ENCODE measurements at places on chromosomes 7 and 10. TPM values are rescaled to one million over a fixed set of nuclear protein-coding genes. Genes with fewer than 3 reads are reported as not detected.

GRCh38 chr7:150363872-150364271 is 4.8 kb upstream of the REPIN1 start:
- no peak for DNase-seq
- no peaks in the 10 kb centered on the region for H3K36me3 ChIP-seq
- no peak overlapping the region for H3K4me3 ChIP-seq
- peak overlapping the region; percentile 22 for H3K27ac ChIP-seq

- DNase-seq, result no peak
- H3K27ac ChIP-seq, result no peak overlapping the region
- peaks cover 4% of the 10 kb centered on the region for H3K27me3 ChIP-seq
- H3K36me3 ChIP-seq, result no peaks in the 10 kb centered on the region
- H3K4me1 ChIP-seq, result no peaks in the 10 kb centered on the region
Observed at GRCh38 chr7:124752310-124752709, 13.3 kb downstream of the GPR37 start.

DNA sequence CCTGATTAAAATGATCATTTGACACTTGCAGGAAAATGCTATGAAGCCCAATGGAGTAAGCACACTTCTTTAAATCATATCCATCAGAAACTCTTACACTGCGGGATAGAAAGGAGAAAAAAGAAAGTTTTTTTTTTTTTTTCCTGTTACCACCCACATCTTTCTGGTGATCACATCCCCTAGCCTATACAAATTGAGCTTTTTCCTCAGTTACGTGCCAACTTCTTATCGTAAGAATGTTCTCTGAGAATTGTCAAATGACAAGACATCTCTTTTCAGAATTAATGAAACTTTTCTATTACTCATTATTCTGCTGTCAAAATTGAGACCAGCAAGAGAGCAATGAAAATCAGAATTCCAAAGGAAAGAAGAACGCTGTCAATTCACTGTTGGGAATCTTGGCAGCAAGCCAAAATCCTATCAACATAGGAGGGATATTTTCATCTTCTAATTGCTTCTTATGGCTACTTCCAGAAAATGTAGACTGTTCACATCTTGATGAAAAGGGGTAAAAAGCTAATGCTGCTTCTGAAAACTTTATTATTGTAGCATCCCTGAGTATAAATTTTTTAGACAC is 179.5 kb downstream of the ADAM12 start:
- no peaks in the 10 kb centered on the region for H3K36me3 ChIP-seq
- no peak overlapping the region for H3K27ac ChIP-seq
- DNase-seq, result no peak
- H3K4me1 ChIP-seq, result no peaks in the 10 kb centered on the region
- H3K4me3 ChIP-seq, result no peak overlapping the region
- no peaks in the 10 kb centered on the region for H3K27me3 ChIP-seq

- no peaks in the 10 kb centered on the region for H3K36me3 ChIP-seq
- H3K27ac ChIP-seq, result no peak overlapping the region
- DNase-seq, result no peak
- no peaks in the 10 kb centered on the region for H3K4me1 ChIP-seq
- H3K4me3 ChIP-seq, result no peak overlapping the region
- H3K27me3 ChIP-seq, result no peaks in the 10 kb centered on the region
Observed at GRCh38 chr10:35691522-35692236, 49.6 kb upstream of the FZD8 start.

- H3K4me1 ChIP-seq, result no peaks in the 10 kb centered on the region
- no peak overlapping the region for H3K27ac ChIP-seq
- peaks cover 10% of the 10 kb centered on the region for H3K27me3 ChIP-seq
- no peak overlapping the region for H3K4me3 ChIP-seq
Observed at GRCh38 chr7:69610374-69611084, 12.3 kb downstream of the AUTS2 start.

GRCh38 chr7:36144189-36144588 is 8.9 kb upstream of the EEPD1 start:
- no peaks in the 10 kb centered on the region for H3K36me3 ChIP-seq
- no peak overlapping the region for H3K4me3 ChIP-seq
- no peak for DNase-seq
- no peaks in the 10 kb centered on the region for H3K4me1 ChIP-seq
- H3K27me3 ChIP-seq, result peaks cover 23% of the 10 kb centered on the region
- no peak overlapping the region for H3K27ac ChIP-seq

- H3K27ac ChIP-seq, result no peak overlapping the region
- no peaks in the 10 kb centered on the region for H3K4me1 ChIP-seq
- no peak overlapping the region for H3K4me3 ChIP-seq
- no peaks in the 10 kb centered on the region for H3K36me3 ChIP-seq
- no peak for DNase-seq
- H3K27me3 ChIP-seq, result no peaks in the 10 kb centered on the region
Observed at GRCh38 chr7:52635021-52635420, 400.4 kb upstream of the POM121L12 start.

GRCh38 chr7:111825046-111825445 is 262.8 kb upstream of the IMMP2L start:
- no peaks in the 10 kb centered on the region for H3K27me3 ChIP-seq
- H3K27ac ChIP-seq, result no peak overlapping the region
- no peaks in the 10 kb centered on the region for H3K4me1 ChIP-seq

DNA sequence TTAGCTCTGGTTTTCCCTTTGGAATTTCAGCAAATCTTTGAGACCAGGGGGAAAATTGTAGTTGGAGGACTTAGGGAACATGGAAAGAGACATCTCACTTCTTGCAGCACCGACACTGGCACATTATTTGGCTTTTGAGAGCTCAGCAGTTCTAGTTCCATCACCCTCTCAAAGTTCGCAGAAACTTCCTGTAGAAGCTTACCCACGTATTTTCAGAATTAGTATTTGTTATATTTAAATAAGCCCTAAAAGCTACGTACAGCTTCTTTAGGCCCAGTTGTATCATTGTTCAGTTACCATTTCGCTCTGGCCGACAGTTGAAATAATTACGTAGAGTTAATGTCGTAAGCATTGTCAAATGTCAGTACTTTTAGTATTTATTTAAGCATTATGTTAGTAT is 13.4 kb downstream of the CEP55 start:
- H3K4me1 ChIP-seq, result peaks cover 24% of the 10 kb centered on the region
- H3K27me3 ChIP-seq, result no peaks in the 10 kb centered on the region
- DNase-seq, result no peak
- H3K4me3 ChIP-seq, result no peak overlapping the region
- peaks cover 40% of the 10 kb centered on the region for H3K36me3 ChIP-seq
- no peak overlapping the region for H3K27ac ChIP-seq

- peaks cover 2% of the 10 kb centered on the region for H3K4me1 ChIP-seq
- H3K4me3 ChIP-seq, result no peak overlapping the region
- peaks cover 7% of the 10 kb centered on the region for H3K27me3 ChIP-seq
- no peaks in the 10 kb centered on the region for H3K36me3 ChIP-seq
- no peak for DNase-seq
Observed at GRCh38 chr7:128884561-128885369, 22.1 kb downstream of the ATP6V1F start.

CFAP70 gene
- 0.33 TPM for total RNA-seq

PRKCQ gene
- 36.0 TPM for total RNA-seq

TMEM229A gene
- total RNA-seq, result not detected

PARD3 gene
- total RNA-seq, result 2.3 TPM

GARIN1A gene
- 0.37 TPM for total RNA-seq

PSD gene
- 10.4 TPM for total RNA-seq

ZNF777 gene
- total RNA-seq, result 18.2 TPM

Measured in activated CD4-positive, alpha-beta T cell treated with anti-CD3 and anti-CD28 coated beads, Interleukin-2, amount 10 ng/mL, durations not matched to agents 24 days and 14 days (primary cell).